ENCODE measurements at places on chromosomes 4 and X. TPM values are rescaled to one million over a fixed set of nuclear protein-coding genes. Genes with fewer than 3 reads are reported as not detected.

Gene IGFBP7
- total RNA-seq = 20.6 TPM

Gene FHDC1
- 6.0 TPM for total RNA-seq

Gene USP17L24
- not detected for total RNA-seq

Gene ABCG2
- total RNA-seq = 0.44 TPM

GRCh38 chrX:100477958-100478357, 67.9 kb upstream of the PCDH19 start:
- DNase-seq = no peak

- no peak for DNase-seq
Observed at GRCh38 chr4:123676890-123677229, 280.3 kb downstream of the SPRY1 start.

DNA sequence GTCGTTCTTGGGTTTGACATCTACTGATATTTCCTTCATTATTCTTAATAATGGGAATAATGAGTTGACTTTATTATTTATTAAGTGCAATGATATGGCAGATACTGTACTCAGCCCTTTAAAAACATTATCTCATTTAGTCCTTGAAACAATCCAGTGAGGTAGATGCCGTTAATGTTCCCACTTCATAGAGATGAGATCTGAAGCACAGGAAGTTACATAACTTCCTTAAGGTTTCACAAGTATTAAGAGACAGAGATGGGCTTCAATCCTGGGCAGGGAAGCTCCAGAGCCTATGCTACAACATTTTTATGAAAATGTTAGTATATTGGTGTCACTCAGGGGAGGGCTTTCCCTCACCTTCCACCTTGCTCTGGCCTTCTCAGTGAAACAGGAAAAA, 9.7 kb upstream of the KLHL13 start:
- no peak for DNase-seq

GRCh38 chr4:113635739-113636437, 125.7 kb downstream of the CAMK2D start:
- no peak for DNase-seq

DNA sequence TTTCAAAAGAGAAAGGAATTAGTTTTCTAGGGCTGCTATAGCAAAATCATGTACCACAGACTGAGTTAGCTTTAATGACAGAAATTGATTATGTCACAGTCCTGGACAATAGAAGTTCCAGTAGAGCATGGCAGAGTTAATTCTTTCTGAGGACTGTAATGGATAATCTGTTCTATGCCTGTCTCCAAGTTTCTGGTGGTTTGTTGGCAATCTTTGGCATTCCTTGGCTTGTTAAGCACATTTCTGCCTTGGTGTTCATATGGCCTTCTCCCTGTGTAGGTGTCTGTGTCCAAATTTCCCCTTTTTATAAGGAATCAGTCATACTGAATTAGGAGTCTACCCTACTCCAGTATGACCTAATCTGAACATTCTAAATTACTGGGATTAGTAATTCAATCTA, 336.1 kb upstream of the PABPC4L start:
- no peak for DNase-seq

DNA sequence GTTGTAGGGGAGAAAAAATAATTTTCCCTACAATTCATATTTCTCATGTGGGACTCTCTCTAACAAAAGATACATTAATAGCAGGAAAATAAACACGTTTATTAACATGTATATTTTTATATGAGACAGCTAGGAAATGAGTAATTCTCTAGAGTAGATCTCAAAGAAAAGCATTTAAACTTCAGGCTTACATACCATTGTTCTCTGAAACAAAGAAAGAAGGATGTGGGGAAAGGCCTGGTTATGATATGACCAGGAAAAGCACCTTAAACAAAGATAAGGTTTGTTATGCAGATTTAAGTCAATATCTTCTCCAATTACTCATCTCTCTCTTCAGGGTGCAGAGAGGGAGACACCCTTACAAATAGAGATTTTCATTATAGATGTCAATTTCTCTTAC, 131.3 kb downstream of the SLC7A11 start:
- no peak for DNase-seq

DNA sequence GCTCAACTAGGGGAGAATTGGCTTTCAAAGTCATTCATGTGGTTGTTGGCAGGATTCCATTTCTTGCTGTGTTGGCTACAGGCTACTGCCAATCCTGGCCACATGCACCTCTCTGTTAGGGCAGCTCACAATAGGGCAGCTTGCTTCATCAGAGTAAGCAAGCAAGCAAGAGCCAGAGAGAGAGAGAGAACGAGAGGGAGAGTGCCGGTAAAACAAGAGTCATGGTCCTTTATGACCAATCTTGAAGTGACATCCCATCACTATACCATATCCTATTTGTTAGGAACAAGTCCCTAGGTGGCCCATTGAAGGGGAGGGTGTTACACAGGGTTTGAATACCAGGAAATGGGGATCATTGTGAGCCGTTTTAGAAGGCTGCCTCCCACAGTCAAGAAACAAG, 33.0 kb upstream of the TLR2 start:
- DNase-seq = no peak

GRCh38 chr4:140088323-140088967, 65.5 kb downstream of the MAML3 start:
- DNase-seq = no peak

DNA sequence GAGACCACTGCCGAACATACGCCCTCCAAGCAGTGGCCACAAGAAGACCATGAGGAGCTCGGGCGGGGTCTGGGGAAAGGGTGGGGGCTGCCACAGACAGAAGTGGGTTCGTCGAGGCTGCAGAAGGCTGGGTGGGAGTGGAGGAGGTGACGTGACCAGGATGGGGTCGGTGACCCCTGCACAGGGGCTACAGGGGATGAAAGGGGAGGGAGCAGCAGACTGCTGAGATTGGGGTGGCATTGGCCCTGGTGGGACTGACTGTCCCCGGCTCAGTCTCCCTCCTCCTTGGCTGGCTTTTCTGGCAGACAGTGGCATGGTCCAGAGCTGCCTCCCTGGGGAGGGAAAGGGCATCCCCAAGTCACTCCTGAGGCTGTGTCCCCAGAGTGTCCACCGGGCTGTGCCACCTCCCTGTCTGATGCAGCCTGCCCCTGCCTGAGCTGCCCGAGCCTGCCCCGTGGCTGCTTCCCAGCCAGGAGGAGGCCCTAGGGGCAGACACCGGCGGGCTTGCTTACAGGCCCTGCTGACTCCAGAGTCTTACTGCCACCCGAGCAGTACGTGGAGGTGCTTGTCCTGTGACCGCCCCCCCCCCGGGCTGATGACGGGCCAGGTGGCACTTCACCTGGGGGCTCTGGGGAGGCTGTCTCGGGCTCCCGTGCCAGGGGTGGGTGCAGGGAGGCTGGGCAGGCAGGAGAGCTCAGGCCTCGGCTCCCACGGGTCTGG, 7.2 kb downstream of the SH3BP2 start:
- DNase-seq = no peak

DNA sequence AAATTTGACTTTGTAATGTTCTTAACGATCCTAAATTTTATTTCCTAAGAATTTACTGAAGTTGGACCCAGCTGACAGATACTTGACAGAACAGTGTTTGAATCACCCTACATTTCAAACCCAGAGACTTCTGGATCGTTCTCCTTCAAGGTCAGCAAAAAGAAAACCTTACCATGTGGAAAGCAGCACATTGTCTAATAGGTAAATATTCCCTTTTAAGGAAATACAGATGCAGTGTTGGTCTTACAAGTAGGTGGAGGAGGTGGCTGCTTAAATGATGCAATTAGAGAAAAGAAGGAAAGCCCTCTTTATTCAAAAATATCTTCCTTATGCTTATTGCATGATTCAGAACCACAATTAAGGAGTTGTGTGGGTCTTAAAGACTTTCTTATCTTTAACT, 73.5 kb downstream of the RS1 start:
- DNase-seq = no peak
